GM03348 (cell line): ENCODE measurements at places on chromosomes 7 and 10.

DNA sequence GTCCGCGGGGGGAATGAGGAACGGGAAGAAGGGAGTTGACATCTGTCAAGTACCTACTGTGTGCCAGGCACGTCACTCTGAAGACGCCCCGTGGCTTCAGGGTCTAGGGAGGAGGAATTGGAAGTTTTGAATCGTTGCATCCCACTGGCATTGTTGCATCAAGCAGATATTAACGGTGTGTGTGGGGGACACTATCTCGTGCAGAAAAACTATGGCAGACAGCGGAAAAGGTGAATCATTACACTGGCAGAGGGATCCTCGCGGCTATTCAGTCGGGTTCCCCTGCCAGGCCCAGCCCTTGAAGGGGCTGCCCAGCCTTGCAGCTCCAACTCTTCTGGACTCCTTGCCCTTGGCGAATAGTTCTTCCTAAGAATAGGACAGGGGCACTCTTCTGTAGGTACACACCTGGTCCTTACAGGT is 1.0 kb upstream of the KIAA1549 start:
- DNase-seq = no peak

- peak; percentile 88 for DNase-seq
Observed at GRCh38 chr7:143381427-143382125, 431 bp downstream of the ZYX start.

- DNase-seq = no peak
Observed at GRCh38 chr7:155358948-155359712, 61.5 kb downstream of the INSIG1 start.

DNA sequence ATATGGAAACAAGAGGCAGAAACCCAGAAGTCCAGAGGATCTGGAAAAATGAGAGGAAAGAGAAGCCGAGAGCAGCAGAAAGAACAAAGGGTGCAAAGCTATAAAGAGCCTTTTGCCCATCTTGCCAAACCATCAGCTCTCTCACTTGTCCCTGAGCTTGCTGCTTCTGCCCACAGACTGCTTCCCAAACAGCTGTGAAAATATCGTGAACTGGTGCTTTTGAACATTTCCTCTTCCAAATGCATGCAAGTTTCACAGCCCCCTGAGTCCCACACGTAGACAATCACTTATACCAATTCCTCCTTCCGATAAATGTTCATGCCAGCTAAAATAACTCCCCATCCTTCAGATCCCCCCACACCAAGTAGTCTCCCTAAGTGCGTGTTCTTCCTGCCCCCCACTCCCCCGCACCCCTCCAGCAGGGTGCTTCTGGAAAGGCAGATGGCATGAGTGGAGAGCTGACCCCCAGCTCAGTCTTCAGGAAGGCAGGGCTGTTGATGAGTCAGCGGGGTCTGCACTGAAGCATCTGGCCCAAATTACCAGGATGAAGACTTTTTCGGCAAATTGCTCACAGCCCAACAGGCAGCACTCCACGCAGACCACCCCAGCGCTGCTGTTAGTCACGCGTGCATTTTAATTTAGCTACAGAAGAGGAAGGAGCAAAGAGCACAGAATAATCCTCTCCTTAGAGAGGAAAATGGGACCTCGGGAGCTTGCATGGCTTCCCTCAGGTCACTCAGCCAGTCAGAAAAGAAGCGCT is 76.1 kb upstream of the KCNMA1 start:
- peak; percentile 35 for DNase-seq

GRCh38 chr7:47783456-47784223 is 164.6 kb downstream of the PKD1L1 start:
- peak; percentile 70 for DNase-seq

GRCh38 chr10:104899779-104900178 is 258.7 kb downstream of the SORCS3 start:
- DNase-seq = no peak

DNA sequence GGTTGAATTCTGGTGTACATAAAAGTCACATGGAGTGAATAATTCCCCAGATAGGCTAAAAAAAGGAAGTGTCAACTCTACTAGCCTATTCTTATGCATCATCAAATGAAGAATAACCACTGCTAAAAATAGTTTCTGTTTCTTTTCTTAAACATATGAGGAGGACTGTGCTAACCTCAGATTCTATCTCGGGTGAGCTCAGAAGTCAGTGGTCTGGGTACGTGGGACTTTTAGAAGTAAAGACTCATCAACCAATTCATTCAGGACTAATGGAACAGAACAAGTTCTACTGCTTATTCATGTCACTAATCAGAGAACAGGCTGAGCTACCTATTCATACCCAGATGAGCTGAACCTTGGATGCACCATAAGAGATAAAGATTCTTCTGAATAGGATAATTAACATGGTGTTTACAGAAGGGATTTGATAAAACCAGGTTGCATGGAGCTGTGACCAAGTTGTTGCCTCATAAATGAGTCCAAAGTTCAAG is 9.5 kb upstream of the ASAH2 start:
- DNase-seq = peak; percentile 11

GRCh38 chr10:6868036-6868725 is 288.1 kb upstream of the PRKCQ start:
- DNase-seq = no peak

GRCh38 chr7:21076054-21076453 is 289.4 kb upstream of the SP8 start:
- no peak for DNase-seq

DNA sequence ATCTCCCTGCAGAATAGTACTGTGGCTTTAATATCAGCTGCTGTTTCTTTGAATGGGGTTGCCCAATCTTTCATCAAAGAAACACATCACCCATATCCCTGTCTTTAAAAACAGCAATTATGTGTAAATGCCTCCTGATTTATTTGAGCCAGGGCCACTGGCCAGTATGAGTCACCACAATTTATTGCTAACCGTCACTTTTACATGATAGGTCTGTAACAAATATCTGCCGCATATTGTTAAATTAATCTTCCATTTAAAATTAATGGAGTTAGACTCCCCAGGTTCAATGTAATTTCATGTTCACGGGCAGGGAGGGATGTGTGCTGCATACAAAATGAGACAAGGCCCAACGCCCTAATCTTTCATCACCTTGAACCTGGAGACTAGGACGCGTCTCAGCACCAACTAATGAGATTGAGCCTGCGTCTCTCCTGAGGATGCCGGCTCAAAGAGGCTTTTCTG is 673.4 kb downstream of the AUTS2 start:
- peak; percentile 14 for DNase-seq
